ENCODE measurements at places on chromosomes 7 and 10.

DNA sequence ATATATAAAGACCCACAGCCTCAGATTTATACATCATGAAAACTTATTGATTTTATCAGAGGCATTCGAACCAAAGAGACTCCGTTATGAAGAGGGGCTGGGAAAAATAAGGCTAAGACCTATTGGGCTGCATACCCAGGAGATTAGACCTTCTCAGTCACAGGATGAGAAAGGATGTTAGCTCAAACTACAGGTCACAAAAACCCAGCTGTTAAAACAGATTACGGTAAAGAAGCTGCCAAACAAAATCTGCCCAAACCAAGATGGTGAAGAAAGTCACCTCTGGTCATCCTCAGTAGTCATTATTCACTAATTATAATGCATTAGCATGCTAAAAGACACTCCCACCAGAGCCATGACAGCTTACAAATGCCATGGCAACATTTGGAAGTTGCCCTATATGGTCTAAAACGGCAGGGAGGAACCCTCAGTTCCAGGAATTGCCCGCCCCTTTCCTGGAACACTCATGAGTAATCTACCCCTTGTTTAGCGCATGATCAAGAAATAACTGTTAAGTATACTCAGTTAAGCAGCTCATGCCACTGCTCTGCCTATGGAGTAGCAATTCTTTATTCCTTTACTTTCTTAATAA lies 362.5 kb upstream of the PCDH15 start:
- DNase-seq, result no peak

DNA sequence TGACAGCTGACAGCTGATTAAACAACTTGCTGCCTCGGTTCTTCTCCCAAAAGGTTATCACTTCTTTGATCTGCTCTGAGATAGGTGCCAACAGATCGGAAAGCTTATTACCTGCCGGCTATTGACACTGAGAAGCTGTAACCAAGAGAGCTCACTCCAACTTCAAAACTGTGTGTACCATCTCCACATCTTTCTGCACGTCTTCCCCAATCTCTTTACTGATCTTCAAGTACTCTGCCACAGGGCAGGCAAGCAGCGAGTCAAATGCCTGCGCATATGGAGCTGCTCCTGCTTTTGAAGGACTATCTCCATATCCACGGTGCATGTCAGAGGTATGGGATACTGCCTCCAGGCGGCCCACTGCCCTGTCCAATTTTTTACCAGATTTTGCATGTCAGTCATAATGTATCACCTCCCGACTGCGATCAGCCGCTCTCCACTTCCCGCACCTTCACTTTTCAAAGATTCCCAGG lies 352 bp upstream of the ZNF485 start:
- no peak for DNase-seq

DNA sequence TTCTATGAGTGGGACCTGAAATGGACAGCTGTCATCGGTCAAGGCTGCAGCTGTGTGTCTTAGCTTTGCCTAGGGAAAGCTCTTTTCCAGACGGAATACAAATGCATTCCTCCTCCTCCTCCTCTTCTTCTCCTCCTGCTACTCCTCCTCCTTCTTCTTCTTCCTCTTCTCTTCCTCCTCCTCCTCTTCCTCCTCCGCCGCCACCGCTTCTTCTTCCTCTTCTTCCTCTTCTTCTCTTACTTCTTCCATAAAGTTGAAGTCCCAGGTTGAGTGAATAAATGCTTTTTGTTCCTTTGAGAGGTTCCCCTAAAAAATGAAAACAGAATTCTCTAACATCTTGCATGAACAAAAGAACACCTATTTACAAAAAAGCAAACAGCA lies 28.7 kb downstream of the KLF6 start:
- DNase-seq, result no peak

- DNase-seq, result no peak
Measured at GRCh38 chr7:130298544-130299326, 5.8 kb downstream of the CPA4 start.

DNA sequence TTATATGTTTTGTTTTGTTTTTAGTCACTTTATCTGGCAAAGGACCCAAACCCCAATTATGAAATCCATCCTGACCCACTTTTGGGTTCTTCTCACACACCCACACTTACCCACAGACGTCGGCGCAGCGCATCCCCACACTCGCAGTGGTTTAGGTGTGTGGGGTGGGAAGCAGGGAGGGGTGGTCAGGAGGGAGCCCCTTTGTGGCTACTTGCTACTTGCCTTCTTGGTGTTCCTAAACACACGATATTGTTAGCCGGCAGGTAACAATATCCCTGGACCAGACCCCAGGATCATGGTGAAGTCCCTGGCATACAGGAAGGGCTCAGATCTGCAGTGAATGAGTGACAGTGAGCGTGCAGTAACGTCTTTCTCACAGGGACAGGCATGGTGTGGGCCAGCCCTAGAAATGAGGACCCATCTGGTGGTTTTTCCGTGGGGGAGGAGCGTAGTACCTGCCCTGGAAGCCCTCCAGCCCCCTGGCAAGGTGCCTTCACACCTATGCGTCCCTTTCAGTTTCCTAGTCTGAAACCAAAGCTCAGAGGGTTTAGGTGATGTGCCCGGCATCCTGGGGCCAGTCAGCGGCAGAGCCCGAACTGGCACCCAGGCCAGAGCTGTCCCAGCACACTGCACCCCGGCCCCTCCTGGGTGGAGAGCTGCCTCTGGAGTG lies 4.4 kb downstream of the SPOCK2 start:
- no peak for DNase-seq

DNA sequence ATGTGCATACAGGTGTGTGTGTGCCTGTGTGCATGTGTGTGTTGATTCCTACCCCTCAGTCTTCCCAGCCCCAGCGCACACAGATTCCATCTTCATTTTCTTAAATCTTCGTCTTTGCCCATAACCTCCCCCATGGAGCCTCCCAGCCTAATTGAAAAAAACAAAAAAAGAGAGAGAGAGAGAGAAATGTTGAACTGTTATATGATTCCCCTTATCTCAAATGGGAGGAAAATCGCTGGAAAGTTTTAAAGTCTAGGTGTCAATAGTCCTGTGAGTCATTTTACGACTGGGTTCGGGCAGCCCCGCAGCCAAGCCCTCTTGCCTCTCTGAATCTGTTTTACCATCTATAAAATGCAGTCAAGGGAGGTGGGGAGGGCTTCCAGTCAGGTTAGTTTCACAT lies 60.9 kb downstream of the SPOCK2 start:
- no peak for DNase-seq

DNA sequence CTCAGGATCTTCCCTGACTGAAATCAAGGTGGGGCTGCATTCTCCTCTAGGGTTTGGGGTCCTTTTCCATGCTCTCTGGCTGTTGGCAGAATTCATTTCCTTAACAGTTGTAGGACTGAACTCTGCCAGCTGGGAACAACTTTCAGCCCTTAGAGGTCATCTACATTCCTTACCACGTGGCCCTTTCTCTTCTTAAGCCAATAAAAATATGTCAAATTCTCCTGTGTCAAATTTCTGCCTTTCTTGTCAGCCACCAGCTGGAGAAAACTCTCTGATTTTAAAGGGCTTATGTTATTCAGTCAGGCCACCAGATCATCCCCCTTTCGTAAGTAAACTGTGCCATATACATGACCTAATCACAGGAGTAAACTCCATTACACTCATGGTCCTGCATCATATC lies 95.3 kb upstream of the IL6 start:
- no peak for DNase-seq

DNA sequence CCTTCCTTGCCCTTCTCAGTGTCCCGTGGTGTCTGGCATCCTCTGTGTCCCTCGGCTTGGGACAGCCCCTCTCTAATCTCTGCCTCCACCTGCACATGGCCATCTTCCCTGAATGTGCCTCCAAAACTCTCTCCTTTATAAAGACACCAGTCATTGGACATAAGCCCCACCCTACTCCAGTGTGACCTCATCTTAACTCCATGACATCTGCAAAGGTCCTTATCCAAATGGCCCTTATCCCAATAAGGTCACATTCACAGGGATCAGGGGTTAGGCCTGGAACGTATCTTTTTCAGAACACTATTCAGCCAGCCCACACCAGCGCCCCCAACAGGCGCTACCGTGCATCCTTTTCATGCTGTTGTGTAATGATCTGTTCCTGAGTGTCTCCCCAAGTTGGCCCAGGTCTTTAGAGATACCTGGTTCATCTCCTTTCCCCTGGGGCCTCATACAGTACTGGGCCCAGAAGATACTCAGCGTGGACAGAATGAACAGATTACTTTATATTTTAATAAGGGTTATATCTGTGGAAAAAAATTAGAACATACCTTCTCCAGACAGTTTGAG lies 132.6 kb upstream of the ADAM12 start:
- no peak for DNase-seq

DNA sequence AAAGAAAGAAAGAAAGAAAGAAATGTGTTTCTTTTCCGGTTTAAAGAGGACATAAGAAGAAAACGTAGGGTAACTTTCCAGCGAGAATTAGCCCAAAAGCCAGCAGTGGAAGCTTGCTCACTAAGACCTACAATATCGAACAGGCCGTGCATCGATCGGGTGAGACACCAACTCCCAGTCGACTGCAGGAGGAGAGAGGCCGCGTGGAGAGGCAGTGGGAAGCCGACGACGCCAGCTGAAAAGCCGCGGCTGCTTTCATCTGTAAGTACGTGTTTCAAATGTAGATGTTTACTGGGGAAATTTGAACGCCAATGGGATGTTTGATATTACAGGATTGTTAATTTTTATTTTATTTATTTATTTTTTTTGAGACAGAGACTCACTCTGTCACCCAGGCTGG lies 28.6 kb upstream of the GIMAP8 start:
- no peak for DNase-seq

GRCh38 chr10:105328503-105329133 lies 687.5 kb downstream of the SORCS3 start:
- DNase-seq, result no peak

GRCh38 chr7:17289074-17289645 lies 9.3 kb upstream of the AHR start:
- DNase-seq, result no peak

DNA sequence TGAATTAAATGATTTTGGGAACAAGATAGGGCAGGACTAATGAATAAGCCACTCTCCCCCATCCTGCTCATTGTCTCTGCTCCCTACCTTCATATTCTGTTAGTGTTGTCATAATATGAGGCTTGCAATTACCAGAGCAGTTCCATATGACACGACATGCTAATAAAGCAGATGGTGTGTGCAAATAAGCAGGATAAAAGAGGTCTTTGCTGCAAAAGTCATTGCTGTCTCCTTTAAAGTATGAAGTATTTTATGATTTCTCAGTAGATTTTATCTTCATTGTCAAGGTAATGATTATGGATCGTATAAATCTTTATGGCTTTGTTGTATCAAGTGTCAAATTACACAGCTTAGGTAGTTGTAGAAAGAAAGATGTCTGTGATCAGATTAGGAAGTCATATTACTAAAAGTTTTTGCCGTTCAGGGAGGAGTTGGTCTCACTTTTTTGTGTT lies 114.8 kb downstream of the SDK1 start:
- no peak for DNase-seq

GRCh38 chr10:35605191-35605590 lies at the start of gene GJD4:
GJD4 (plus strand) TSS chr10:35605341; CDS start chr10:35605568, 227 bp downstream.
- DNase-seq, result no peak

DNA sequence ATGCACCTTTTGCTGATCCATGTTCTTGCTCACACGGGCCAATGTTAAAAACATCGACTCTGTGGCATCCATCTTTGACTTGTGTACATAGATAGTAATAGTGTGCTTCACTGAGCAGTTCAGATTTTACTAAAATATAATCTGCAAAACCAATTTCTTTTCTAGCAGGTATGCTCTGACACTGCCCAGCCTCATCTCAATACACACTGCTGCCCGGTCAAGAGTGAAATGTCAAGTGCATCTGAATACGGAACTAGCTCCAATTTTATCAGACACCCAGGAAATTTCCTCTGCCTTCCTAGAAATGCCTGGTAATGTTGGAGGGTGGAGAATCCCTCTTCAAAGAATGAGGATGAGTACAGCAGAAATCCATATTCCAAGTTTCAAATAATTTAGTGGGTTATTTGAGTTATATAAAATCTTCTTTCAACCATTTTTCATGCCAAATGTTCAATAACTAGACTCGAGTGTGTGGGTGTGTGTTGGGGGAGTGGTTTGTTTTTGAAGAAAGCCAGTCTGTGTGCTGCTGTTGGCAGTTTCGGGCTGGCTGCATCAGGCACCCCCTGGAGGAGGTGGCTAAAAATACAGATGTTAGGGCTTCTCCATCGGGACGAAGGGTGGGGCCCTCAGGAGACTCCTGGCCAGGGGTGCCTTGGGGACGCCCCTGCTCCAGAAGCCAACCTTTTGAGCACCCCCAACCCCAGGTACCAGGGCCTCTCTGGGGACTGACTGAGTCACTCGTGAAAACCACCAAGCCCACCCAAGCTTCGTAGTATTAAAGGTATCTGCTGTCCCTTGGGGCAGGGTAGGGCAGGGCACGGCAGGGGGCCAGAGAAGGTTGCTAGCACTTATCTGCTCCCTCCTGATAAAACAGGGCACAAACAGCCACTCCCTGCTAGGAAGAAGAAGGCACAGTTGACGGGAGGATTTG lies 15.4 kb downstream of the CTBP2 start:
- no peak for DNase-seq

GRCh38 chr10:5555881-5556280 lies 31.1 kb downstream of the CALML3 start:
- DNase-seq, result no peak

DNA sequence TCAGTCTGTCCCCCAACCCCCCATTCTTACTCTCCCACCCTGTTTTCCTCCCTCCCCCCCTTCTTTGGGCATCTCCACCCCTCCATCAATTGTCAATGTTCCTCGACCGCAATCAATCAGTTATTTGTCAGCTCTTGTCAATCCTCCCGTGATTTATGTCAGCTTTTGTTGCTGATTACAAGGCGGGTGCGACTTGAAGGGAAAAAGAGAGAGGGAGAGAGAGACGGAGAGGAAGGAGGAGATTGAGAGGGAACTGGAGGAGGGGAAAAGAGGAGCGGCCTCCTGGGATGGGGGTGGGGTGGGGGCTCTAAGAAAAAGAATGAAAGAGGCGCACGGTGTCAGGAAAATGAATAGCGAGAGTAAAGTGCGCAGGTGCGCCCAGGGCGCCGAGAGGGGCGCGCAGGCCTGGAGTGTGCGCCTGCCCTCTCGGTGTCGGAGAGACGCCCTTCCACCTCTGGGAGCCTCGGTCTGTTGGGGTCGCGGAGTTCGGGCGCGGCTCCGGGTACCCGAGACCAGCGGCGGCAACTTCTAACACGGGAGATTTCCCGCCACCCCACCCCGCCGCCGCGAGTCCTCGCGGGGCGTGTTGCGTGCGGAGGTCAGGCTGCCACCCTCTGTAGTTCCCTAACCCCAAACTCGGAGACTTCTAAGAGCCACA lies 1.1 kb upstream of the ZNF503 start:
- no peak for DNase-seq

- no peak for DNase-seq
Measured at GRCh38 chr7:8115547-8116402, 146.2 kb downstream of the ICA1 start.

Data from caudate nucleus (tissue), 63 donors.